Cortex of kidney (tissue), 1 donor: ENCODE measurements at places on chromosomes 4 and X.

DNA sequence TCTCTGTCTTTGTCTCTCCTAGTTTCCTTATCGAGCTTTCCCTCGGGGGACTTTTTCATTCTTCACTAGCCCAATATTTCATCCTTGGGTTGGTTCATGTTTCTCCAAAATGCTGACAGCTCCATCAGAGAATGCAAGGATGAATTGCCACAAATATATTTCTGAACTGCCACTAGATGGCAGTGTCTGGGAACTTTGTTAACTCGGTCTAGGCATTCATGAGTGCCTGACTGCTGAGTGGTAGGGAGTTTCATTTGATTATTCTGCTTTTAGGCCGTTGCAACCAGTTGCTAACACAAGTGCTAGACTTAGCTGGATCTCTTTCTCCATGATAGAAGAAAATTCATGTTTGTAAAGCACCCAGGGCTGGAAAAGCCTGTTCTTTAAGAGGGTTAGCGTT is 73.5 kb upstream of the RAP2C start:
- no peak for DNase-seq

DNA sequence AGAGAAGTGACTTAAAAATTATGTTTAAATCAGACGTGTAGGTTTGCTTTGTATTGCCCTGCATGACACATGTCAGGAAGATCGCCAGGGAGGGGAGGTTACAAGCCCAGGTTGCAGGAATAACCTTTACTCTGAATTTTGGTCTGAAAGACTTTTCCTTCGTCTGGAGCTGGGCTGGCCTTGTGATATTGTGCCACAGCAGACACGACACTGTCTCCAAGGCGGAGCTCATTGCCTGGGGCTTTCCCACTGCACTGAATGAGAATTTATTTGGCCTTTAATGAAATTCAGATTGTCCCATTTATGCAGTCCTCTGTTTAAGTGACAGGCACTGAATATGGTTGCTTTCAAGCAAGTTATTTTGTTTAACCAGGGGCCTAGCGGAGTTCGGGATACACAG is 45.1 kb downstream of the RHOH start:
- DNase-seq: no peak

- no peak for DNase-seq
These were observed 5.8 kb upstream of the USO1 start for GRCh38 chr4:75718529-75718928.

GRCh38 chr4:48133669-48134068 is 381 bp downstream of the TXK start:
- no peak for DNase-seq

DNA sequence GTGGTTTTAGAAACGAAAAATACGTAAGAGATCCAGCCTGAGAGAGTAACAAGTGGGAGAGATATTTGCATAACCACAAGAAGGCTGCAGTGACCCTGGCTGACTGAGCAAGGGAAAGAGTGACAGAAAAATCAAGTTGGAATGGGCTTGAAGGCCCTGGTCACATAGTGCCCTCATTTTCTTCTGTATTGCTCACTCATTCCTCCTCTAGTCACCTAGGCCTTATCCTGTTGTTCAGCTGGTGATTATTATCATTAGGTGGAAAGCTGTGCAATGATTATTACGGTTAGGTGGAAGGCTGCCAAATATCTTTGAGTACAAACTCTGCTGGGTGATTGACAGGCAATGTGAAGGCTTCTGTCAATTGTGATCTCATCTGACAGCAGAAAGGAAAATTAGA is 2384.1 kb downstream of the PCDH7 start:
- no peak for DNase-seq
